ENCODE measurements at places on chromosomes 2 and 18.
A peak's percentile ranks its signal among the peaks of the same experiment; 100 is the strongest.

DNA sequence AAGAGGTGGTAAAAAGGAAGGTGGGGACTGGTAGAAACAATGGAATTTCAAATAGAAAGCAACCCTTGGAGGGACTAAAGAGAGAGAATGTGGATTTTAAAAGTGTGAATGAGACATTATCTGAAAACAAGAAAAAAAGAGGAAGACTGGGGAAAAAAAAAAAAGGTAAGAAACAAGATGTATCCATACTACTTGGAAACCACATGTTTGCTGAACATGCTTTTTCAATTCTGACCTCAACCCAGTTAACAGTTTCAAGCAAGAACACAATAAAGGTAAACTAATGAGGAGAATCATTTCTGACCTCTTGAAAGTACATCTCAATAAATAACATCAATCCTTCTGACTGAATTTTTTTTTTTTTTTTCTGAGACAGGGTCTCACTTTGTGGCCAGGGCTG lies 2.6 kb downstream of the FARSB start:
- no peak for DNase-seq

GRCh38 chr2:10005461-10006235 lies 37.7 kb upstream of the KLF11 start:
- no peak for DNase-seq

GRCh38 chr2:197286805-197287595 lies 23.6 kb downstream of the ANKRD44 start:
- peak; percentile 90 for DNase-seq

GRCh38 chr2:152198499-152198898 lies 22.9 kb upstream of the STAM2 start:
- DNase-seq = no peak

DNA sequence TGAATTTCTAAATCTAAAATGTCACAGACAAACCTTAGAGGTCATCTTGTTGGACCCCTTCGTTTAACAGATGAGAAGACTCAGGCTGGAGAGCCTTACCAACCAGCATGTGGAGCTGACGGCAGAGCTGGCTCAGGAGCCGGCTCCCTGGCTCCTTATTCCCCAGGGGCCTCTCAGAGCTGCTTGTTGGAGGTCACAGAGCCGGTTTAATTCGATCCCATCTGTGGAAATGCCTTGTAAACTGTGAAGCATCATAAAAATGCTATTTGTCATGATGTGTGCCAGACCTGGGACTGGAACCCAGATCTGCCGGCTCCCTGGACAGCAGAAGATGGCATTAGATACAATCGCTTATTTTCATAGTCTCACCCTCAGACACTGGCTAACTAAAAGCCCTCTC lies 8.2 kb upstream of the CIB4 start:
- DNase-seq = peak; percentile 16

DNA sequence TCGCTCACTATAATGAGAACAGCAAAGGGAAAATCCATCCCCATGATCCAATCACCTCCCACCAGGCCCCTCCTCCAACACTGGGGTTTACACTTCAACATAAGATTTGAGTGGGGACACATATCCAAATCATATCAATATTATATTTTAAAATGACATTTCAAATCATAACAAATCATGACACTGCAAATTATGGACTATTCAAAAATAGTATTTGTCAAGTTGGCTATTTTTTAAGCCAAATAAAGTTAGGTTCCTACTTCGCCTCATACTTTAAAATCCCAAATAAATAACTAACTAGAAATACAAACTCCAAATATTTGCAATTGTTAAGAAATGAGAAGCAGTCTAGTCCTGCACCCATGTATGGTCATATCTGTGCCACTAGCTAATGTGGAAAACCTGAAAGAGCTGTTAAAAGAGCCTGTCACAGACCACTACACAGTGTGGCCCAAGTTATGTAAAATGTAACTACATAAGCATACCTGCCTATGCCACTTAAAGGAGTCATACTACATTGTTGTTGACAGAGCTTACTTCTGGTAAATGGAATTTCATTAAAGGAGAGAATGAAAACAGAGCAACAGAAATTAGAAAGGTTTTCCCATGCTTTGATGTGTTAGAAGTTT lies 334.7 kb upstream of the GULP1 start:
- DNase-seq = no peak

GRCh38 chr2:30155202-30155601 lies 8.4 kb downstream of the YPEL5 start:
- no peak for DNase-seq

GRCh38 chr2:197339496-197340220 lies 29.1 kb upstream of the ANKRD44 start:
- no peak for DNase-seq

DNA sequence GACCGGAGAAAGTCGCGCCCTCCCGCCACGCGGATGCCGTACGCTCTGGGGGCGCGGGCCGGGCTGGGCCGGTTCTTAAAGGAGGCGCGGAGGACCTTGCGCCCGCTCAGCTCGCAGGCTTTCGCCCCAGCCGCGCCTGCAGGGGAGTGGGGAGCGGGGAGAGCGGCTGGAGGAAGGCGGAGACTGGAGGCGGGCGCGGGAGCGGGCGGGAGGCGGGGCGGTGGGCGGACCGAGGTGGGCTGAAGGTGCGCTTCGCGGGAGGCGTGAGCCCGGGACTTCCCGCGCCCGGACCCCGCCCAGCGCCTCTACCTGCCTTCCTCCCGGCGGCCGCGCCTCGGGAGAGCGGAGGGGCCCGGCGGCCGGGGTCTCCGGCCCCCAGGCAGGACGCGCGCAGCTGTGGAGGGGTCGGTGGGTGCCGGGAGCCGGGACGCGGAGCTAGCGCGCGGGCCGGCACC lies at the start of gene ADRA2B:
Gene ADRA2B, minus strand, starts transcription at position 148 of the 455 bp plus-strand sequence. CDS start 422 bp downstream, outside the sequence.
- DNase-seq = no peak

DNA sequence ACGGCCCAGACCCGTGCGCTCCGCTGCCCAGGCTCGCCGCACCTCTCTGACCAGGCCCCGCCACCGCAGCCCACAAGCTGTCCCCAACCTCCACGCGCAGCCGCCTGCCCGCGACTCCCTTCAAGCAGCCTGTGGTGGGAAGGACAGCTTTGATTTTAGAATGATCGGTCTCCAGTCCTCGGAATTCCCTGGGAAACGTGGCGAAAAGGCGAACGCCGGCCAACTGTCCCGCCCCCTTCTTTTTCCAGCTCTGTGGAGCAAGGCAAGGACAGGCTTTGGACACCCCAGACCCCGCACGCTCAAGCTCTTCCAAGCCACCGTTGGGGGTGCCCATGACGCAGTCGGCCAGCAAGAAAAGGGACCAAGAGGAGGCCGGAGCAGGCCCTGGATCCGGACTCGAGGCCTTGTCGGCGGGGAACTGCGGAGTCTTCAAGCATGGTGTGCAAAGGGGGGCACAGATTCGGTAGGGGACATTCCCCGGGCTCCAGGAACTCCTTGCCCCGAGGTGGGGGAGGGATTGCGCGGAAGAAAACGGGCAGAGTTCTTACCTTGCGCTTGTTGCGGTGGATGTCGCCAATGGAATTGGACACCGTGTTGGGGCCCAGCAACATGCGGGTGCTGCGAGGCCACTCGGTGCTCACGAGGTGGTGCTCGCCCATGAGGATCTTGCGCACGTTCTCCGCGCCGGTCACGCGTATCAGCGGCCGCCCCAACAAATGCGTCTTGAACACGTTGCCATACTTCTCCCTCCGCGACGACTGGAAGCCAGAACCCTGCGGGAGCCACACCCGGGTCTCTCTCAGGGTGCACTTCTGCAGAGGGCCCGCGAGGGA lies 4.0 kb downstream of the CYP26B1 start:
- no peak for DNase-seq

- no peak for DNase-seq
Observed at GRCh38 chr2:238701341-238702206, 146.3 kb upstream of the TWIST2 start.

DNA sequence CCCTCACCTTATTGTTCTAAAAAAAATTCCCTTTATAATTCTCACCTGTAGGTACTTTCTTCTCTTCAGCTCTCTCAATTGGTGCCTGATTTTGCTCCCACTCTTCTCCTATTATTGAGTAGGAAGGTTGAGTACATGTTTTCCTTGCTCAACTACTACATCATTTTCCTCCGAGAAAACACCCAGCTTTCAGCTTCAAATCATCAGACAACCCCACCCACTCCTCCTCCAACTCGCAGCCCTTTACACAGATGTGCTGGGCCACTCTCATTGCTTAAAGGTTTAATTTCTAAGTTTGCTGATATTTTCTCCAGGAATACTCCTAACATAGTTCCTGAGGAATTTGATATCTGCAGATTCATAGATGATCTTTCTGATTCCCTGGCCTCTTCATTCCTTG lies 734.4 kb upstream of the ZEB2 start:
- DNase-seq = no peak

DNA sequence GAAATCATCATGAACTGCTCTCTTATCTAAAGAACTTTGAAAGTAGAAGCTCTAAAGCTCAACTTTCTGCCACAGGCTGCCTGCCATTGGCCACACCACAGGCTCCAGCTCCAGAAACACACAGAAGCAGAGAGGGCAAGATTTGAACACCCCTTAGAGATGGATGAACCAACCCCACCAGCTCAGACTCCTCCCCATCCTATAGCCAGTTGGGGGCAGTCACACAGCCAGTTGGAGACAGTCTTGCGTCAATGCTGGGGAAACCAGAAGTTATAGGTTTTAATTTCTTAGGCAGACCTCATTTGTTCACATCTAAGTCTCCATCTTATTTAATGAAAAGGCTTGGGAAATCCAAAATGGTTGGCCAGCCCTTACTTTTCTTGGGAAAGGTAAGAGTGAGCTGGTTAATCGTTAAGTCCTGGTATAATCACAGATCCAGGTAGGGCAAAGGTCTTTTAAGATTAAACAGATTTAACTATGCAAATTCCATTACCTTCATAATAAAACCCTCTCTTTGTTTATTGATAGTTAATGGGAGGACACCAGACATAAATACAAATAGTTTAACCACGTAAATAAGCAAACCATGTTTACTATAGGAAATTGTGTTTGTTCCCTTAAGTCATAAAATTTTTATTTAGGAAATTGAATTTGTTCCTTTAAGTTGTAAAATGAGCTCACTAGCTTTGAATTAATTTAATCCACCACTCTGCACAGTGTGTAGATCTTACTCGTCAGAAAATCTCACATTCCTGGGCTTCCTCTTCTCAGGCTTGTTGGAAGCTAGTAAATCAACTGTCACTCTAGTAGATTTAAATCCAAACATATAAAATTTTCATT lies 28.0 kb downstream of the MRO start:
- no peak for DNase-seq

DNA sequence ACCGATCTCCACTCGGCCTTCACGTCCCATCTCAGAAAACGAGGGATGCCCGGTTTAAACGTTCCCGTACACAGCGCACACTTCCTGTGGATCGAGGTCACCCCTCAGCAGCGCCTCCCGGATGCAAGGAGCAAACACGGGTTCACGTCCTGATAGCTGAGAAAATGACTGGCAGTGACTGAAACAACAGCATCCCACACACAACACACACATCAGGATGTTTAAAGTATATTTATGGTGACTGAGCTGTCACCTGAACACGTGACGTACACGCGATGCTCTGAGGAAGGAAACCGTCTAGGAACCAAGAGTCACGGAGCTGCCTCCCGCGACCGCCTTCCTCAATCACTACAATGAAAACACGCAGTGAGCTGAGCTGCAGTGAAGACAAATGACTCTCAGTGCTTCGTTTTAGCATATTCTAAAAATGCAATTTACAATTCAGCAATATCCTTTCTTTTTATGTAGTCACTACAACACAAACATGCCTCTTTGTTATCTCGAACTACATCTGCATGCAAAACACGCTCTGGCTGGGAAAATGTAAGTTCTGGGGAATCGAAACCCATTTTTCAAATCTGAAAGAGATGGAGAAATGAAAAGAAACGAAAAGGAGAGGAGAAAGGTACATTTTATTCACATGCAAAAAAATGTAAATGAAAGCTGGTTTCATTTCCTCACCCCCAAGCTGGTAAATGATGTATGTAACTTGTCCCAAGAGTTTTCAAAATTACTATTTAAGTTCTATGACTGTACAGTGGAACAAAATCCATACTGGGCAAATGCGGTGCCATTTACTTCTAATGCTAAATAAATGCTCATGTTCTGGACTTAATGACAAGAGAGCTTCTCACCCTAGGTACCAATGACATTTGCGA lies 19.8 kb downstream of the HDAC4 start:
- no peak for DNase-seq

- no peak for DNase-seq
Observed at GRCh38 chr2:230870544-230871360, 6.0 kb downstream of the ITM2C start.

DNA sequence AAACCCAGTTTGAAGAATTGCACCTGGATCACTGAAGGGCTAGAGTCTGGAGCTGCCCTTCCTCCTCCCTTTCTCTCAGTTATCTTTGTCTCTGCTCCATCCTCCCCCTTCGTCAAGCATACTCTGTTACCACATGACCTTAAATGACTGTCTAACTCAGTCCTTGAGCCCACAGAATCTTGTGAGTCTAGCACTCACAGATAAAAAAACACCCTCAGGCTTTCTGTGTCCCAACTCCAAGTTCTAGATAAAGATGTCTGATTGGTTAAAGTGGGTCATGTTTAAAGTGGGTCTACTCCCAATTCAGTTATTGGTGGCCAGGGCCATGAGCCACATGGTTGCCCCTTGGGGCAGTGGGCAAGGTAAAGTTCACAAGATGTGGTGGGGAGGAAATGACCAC lies 53.5 kb upstream of the CYP1B1 start:
- no peak for DNase-seq

GRCh38 chr18:63924551-63924950 lies 16.8 kb downstream of the SERPINB10 start:
- peak; percentile 68 for DNase-seq

DNA sequence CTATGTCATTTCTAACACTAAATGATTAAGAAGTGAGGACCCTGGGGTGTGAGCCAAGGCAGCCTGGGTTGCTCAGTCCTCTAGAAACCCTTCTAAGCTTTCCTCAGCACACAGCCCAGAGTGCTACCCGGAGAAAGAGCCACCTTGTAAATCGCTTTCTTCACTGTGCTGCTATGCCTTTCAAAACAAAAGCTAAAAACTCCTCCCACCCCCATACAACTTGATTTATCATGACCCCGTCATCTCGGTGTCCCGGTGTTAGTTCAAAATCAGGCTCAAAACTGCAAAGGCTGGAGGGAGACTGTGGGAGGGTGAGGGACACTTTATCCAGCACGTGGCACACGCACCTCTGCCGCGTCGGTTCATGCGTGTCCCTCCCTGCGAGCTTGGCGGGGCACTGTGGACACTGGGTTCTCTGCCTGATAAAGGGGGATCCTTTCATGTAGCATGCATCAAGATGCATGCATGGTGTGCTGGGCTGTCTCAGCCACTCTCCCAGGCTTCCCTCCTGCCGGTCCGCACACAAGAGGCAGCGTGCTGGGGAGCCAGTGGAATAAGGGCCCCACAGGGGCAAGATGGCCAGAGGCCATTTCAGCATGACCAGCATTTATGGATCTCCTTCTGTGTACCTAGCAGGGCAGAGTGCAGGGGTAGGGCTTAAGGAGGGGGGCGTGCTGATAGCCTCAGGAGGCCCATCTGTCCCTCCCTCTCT lies 170.4 kb downstream of the SMAD7 start:
- DNase-seq = peak; percentile 25
